T-cell (primary cell): ENCODE measurements at places on chromosomes 3 and 15. TPM values are rescaled to one million over a fixed set of nuclear protein-coding genes. Genes with fewer than 3 reads are reported as not detected.

RYR3 gene
- 0.03 TPM for total RNA-seq

SUSD5 gene
- total RNA-seq: not detected

CLDN16 gene
- total RNA-seq: not detected

HIGD2B gene
- total RNA-seq: 0.45 TPM

RBM15B gene
- total RNA-seq: 41.3 TPM

NAALADL2 gene
- total RNA-seq: not detected

DNA sequence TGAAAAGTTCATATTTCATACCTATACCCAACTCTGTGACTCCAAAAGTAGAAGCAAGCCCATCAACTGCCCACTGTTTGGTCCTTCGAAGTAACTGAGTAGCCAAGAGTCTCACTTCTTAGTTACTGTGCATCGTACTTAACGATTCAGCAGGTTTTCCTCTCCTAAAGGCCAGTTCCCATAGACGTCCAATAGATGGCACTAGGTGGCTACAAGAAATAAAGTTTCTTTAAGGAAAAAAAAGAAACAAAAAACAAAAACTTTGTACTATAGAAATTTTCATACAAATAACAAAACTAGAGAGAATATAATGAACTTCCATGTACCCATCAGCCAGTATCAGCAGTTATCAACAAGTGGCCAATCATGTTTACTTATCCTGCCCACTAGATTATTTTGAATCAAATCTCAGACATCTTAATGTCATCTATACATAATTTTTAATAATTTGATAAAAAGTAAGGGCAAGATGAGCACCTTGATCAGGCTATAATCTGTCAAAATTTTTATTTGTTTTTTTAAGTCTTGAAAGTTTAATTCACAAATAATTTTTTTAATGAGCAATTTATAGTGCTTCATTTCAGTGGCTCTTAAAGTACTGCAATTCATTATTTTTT, 63.8 kb upstream of the ACP3 start:
- no peak for DNase-seq

GRCh38 chr3:41112466-41112865, 86.8 kb upstream of the CTNNB1 start:
- no peak for DNase-seq

DNA sequence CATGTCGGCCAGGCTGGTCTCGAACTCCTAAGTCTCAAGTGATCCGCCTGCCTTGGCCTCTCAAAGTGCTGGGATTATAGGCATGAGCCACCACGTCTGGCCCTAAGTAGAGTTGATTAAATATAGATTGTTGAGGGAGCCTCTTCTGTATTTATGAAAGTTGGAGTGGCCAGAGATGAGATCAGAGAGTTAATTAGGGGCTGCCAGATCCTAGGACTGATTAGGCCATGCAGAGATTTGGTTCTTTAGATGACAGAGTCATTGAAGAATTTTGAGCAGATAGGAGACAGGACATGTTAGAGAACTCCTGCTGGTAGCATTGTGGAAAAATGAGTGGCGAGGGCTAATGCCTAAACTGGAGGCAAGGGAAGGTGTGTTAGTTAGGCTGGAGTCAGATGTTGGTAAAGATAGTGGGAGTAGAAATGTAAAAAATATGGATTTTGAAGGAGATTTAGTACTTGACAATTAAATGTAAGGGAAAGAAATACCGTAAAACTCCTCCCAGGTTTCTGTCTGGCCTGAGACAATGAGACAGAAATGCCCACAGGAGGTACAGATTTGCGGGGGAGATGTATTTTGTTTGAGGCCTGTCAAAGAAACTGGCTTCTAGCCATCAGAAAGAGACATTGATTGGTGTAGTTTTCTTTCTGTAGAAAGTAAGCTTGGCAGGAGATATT, 23.4 kb downstream of the SACM1L start:
- DNase-seq: no peak

GRCh38 chr3:83842511-83842910, 1116.3 kb upstream of the CADM2 start:
- DNase-seq: no peak

GRCh38 chr3:133620066-133620784, 41.5 kb downstream of the TOPBP1 start:
- DNase-seq: no peak

- DNase-seq: no peak
Measured at GRCh38 chr3:28186748-28187147, 54.7 kb upstream of the CMC1 start.

DNA sequence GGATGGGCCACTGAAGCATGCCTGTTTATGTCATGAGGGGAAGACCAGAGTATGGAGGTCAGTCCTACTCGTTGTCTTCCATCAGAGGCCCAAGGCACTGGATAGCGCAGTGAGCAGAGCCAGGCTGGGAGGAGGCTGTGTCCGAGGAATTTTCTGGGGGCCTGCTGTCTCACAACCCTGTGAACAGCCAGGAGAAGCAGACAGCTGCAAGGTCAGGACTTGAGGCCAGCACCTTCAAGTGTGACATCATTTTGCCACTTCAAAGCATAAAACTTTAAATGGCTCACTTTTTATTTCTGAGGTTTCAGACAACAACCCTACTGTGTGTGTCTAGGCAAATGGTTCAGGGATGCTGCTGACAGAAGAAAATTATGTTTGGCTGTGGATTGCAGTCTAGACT, 47.2 kb downstream of the TMED3 start:
- no peak for DNase-seq

- DNase-seq: no peak
Measured at GRCh38 chr3:53865732-53866499, 16.0 kb downstream of the ACTR8 start.

- no peak for DNase-seq
Measured at GRCh38 chr3:25273582-25274171, 154.4 kb upstream of the RARB start.

GRCh38 chr3:147393943-147394883, 12.1 kb downstream of the ZIC4 start:
- no peak for DNase-seq

DNA sequence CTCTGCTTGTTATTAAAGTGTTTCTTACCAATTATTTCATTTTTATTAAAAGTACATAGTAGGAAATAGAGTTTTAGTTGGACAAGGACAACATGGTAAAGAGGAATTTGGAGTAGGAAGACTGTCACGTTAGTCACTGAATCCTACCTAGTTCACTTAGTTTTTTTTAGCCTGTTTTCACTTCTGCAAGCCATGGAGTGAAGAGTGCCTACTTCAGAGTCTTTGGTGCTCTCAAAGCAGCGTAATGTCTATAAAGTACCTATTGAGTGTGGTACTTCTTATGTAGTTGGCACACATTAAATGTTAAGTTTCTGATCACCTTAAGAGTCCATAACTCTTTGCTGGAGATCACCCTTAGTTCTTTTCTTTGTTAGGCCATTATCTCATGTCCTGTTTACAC, 78.7 kb downstream of the LPP start:
- no peak for DNase-seq
